Naive thymus-derived CD8-positive, alpha-beta T cell (primary cell): ENCODE measurements at places on chromosomes 2 and 18. TPM values are rescaled to one million over a fixed set of nuclear protein-coding genes. Genes with fewer than 3 reads are reported as not detected.
A peak's percentile ranks its signal among the peaks of the same experiment; 100 is the strongest.

GRCh38 chr2:17879913-17880274 is 1.4 kb downstream of the KCNS3 start:
- DNase-seq: no peak

The SLC5A7 gene
- total RNA-seq: not detected

DNA sequence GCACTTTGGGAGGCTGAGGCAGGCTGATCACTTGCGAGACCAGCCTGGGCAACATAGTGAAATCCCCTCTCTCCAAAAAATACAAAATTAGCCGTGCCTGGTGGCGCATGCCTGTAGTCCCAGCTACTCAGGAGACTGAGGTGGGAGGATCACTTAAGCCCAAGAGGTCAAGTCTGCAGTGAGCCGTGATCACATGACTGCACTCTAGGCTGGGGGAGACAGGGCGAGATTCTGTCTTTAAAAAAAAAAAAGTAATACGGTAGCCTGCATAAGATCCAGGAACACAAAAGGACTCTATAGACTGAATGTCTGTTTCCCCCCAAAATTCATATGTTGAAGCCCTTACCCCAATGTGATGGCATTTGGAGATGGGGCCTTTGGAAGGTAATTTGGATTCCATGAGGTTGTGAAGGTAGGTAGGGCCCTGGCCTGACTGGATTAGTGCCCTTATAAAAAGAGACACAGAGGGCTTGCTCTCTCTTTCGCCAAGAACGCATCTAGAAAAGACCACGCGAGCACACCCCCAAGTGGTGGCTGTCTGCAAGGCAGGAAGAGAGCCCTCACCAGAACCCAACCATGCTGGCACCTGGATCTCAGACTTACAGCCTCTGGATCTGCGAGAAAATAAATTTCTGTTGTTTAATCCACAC is 17.0 kb downstream of the MBOAT2 start:
- no peak for DNase-seq

DNA sequence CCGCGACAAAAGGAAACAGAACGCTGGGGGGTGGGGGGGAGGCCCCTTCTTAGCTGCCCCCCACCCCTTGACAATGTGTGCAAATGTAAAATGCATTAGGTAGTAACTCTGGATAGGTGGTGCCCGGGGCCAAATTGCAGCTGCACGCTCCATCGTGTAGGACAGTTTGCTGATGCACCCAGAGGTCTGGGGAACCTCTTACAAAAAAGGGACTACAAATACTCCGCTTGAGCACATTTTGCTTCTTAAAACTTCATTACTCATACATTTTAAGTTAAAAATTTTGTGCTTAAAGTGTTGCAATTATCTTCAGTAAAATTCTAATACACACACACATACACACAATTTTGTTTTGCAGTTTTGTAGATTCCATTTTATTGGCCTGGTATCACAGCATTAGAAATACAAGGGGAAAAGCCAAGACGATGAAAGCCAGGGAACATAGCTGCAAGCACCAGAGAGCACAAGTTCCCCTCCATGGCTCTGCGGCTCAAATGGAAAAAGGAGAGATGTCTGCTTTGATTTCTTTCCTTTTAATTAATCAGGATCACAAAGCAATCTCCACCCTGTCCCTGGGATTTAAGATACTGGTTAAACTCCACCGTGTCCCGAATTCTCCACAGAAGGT is 582.1 kb downstream of the ZEB2 start:
- DNase-seq: no peak

- no peak for DNase-seq
Observed at GRCh38 chr2:157233506-157233905, 24.0 kb upstream of the GALNT5 start.

- peak; percentile 4 for DNase-seq
Observed at GRCh38 chr2:48530033-48530811, at the start of gene STON1. Gene STON1 (plus strand): TSS chr2:48530154. CDS start chr2:48580634, 50,480 bp downstream.

DNA sequence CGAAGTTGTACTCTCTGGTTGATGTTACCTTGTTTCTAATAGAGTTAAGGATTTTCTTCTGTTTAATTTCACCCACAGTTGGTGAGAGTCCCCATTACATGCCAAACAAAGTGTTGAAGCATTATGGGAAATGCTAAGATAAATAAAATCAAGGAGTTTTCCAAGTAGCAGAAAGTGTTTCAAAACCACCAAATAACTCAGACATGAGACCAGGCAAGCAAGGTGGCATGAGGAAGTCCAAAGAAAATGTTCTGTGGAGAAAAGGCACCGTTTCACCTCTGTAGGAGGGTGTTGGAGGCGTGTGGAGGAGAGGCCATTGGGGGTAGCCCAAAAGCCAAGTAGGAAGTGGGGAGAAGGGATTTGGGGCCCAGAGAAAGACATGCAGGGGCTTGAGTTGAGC is 8.7 kb downstream of the CFAP221 start:
- DNase-seq: no peak
